ENCODE measurements at places on chromosomes 7 and 10.
A peak's percentile ranks its signal among the peaks of the same experiment; 100 is the strongest.

DNA sequence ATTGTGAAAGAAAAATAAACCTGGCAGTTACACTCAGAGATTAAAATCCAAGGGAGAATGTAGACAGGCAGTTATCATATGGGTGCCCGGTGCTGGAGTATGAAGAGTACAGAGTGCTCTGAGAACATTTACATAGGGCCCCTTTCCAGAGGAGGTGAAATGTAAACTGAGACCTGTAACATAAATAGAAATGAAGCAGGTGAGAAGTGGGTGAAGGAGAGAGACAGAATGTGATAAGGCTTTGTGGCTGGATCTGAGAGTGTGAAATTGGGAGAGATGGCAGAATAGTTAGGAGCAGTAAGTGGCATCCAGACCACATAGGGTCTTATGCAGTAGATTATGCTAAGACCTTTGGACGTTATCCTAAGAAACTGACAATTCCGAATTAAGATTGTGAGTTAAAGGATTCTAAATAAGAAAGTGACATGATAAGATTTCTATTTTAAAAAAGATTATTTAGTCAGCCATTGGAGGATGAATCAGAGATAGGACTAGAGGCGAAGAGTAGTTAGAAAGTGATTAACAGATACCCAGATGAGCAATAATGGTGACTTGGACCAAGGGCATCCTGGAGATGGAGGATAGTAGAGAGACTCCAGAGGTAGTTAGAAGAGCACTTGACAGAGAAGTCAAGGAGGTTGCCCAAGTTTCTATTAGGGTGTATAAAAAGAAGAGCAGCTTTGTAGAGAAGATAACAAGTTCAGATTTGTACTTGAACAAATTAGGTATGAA is 36.7 kb downstream of the DNAH11 start:
- no peak for DNase-seq

- DNase-seq: no peak
Observed at GRCh38 chr7:15557686-15558085, 4.1 kb downstream of the AGMO start.

DNA sequence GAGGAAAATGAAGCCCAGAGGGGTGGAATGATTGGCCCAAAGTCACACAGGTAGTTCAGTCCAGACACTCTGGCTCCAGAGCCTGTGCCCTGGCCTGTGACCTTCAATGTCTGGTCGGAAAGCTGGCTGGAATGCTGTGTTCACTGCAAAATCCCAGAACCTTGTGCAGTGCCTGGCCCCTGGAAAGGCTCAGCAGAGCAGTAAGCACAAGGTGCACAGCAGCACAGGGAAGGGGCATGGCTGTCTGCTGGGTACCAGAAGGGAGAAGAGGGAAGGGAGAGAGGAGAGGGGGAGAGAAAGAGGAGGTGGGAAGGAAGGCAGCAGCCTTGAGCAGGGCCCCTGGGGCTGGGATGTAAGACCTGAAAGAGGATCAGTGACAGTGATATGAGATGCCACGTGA is 28.4 kb upstream of the C10orf71 start:
- no peak for DNase-seq

DNA sequence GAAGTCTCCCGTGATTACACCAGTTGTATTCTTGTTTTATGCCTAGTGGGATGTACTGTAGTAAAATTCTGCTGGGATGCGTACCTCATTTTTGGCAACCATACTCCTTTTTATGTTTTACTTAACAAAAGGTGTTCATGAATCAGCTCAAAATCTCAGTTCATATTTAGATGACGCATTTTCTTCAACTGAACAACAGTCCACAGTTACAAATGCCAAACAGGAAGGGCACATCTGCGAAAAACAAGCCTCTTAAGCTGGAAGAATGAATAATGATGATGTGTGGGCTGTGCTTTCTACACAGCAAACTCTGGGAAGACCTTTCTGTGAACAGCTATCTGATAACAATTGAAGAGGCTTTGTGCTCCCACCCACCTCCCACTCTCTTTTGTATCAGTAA is 68.4 kb upstream of the NRBF2 start:
- DNase-seq: peak; percentile 92

Measured in fibroblast of pulmonary artery (primary cell).